ENCODE measurements at places on chromosomes 5 and 9.

- DNase-seq, result peak; percentile 9
Observed at GRCh38 chr9:4298255-4299004, 1.4 kb downstream of the GLIS3 start.

GRCh38 chr5:74766418-74766848, 484 bp downstream of the GFM2 start:
- no peak for DNase-seq

GRCh38 chr5:88691945-88692868, 190.8 kb downstream of the MEF2C start:
- DNase-seq, result no peak

- DNase-seq, result no peak
Observed at GRCh38 chr5:1734271-1734907, 65.2 kb downstream of the MRPL36 start.

GRCh38 chr9:129919841-129920240, 84.6 kb downstream of the USP20 start:
- DNase-seq, result no peak

DNA sequence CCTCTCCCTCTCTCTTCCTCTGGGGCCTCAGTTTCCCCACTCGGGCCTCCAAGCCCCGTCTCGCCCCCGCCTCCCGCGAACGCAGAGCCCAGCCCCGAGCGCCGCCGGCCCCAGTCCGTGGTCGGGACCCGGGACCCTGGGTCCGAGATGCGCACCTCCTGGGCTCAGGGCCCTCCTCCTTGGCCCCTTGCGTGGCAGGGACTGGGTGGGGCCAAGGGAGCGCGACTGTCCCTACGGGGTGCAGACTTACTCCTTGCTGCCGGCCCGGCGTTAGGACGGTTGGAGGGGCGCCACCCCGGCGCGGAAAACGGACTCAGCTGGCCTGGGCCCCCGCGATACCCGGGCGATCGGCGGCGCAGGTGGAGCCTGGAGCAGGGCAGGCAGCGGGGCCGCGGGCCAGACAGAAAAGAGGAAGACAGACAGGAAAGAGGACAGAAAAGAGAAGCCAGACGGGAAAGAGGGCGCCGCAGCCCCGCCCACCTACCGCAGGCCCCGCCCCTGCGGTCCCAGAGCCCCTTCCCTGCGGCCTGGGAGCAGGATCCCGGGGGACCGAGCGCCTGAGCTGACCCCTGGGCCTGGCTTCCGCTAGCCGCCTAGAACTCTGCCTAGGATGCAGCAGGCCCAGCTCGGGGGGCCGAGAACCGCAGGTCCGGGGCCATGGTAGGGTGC, at the start of gene GBGT1:
GBGT1 (minus strand) TSS at position 411 of the 669 bp plus-strand sequence. CDS start 1,502 bp downstream, outside the sequence.
- DNase-seq, result no peak

DNA sequence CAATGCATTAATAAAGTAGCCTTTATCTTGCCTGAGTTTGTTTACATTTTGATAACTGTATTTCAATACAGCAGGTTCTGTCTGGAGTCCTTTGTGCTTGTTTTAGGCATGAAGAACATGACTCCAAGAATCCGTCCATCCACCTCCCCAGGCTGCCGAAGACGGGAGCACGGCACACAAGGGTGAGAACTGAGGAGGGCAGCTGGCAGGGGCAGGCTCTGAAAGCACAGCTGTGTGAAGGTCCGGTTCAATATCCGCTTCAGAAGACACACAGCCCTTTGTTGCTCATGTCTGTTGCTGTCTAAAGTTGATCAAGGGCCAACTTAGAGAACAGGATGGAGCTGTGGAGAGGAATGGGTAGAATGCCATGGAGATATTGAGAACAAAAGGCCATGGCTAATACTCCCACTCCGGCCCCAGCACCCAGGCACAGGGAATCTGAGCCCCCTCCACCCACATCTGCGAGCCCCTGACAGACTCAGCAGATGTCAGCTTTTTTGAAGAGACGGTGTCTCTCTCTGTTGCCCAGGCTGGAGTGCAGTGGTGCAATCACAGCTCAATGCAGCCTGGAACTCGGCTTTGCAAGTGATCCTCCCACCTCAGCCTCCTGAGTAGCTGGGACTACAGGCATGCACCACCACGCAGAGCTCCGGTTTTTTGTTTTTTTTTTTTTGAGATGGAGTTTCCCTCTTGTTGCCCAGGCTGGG, 58.5 kb upstream of the GNE start:
- DNase-seq, result no peak

- DNase-seq, result no peak
Observed at GRCh38 chr5:77397686-77398292, 94.3 kb downstream of the WDR41 start.

DNA sequence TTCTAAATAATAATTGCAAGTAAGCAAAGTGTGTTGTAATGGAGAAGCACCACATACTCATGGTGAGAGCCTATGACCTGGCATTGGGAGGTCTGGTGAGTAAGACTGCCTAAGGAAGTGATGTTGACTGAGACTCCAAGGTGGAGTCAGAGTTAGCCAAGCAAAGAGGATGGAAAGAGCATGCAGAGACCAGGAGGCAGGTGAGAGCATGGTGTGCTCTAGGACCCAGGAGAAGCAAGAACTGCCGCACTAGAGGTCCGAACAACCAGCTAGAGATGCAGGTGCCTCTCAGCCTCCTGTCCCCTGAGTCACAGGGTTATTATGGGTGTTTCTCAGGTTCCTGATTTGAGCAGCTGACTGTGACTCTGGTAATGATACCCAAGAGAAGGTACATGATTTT, 27.3 kb downstream of the ANP32B start:
- no peak for DNase-seq

DNA sequence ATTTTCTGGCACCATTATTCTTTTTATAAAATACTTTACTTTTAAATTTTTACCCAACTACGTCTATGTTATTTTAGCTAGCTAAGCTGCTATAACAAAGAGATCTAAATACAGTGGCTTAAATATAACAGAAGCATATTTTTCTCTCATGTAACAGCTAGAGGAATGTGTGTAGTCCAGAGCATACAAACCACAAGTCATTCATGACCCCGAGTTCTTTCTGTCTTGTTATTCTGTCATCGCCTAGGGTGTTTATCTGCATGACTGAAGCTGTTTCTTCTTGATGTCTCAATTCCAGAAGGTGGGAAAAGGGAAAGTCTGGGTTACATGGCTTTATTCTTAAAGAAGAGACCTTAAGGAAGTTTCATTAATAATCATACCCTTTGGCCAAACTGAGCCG, 136.9 kb upstream of the RFX3 start:
- no peak for DNase-seq

DNA sequence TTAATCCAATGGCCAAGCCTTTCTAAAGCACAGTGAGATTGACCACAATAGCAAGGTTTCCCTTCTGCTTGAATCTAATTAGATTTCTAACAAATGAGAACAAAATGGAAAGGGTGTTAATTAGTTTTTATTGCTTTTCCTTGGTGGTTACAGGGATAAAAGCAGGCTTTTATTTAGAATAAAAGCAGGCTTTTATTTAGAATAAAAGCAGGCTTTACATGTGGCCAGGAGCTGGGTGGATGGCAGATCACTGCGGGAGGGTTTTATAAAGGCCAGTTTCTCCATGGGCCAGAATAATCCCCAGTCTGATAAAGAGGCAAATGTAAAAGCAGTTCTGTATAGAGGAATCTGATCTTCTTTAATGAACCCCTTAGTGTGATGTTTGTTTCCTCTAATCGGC, 470.2 kb downstream of the TMEM232 start:
- DNase-seq, result no peak

- no peak for DNase-seq
Observed at GRCh38 chr5:139158791-139159190, 39.4 kb downstream of the SIL1 start.

- no peak for DNase-seq
Observed at GRCh38 chr9:71985297-71985911, 74.0 kb downstream of the C9orf85 start.

- no peak for DNase-seq
Observed at GRCh38 chr5:68872088-68872839, 221.6 kb upstream of the SLC30A5 start.

DNA sequence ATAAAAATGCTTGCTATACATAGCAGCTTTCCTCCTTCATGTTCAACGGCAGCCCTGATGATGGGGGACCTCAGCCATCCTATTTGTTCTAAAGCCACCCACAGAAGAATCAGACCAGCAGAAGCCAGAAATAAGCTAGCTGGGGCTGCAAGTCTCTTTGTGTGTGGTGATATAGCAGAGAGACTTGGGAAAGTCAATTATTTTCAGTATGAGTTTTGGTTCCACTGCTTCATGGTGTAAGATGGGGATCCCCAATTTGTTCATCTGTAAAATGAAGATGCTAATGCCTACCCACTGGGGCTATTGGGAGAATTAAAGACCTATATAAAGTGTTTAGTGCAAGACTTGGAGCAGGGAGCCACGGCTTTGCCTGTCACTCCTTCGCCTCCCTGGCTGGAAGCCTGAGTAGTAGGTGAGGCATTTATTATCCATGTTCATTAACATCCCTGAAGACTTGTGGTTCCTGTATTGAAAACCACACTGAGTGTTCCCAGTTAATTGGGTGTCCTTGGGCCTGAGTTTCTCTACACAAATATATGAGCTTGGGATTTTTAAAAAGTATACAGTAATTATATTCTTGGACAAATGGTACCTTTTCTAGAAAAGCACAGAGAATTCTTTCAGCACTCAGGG, 210.1 kb upstream of the SLC24A2 start:
- no peak for DNase-seq

DNA sequence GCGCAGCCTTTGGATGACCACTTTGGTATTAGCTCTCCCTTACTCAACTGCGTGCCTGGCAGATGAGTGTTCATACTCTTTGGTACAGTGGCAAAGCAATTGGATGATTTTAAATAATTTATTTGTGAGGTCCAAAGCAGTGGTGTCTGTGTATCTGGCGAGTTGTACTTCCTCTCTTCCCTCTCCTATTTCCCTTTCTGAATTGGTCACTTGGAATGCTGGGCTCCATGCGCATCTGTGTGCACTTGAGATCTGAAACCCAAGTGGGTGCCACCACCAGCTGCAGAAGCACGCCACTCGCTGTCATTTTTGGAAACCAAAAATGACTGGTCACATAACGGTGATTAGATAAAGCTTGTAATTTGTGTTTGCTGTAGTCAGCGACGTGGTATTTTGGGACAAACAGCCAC, 386.0 kb upstream of the KLF4 start:
- no peak for DNase-seq

DNA sequence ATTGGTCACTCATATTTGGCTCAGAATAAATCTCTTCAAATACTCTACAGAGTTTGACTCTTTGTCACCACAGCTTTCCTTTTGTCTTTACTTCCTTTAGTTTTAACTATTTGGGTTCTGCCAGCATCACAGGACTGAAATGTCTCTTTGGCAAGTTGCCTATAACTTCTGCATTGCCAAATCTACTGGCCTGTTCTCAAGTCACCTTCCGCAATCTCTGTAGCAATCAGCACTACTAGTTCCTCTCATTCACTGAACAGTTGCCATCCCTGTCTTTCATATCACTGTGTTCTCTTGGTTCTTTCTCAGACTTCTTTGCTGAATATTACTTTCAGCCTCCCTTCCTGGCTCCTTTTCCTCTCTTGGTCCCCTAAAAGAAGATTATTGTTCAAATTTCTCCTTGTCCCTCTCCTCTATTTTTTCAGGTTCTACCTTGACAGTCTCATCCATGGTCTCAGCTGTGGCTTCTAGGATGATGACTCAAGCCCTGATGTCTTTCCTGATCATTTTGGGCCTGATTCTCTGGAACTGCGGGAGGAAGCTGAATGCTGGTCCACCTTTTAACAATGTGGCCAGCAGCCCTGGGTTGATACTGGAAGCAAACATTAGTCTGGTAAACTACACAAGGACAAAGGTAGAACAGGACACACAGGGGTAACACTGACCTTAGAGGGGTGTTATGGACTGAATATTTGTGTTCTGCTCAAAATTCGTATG, 44.0 kb upstream of the LIFR start:
- DNase-seq, result no peak

GRCh38 chr5:174311531-174312269, 266.2 kb downstream of the NSG2 start:
- DNase-seq, result no peak

GRCh38 chr5:133773247-133774202, 161.2 kb upstream of the FSTL4 start:
- no peak for DNase-seq

GRCh38 chr9:27379311-27380251, 82.6 kb upstream of the EQTN start:
- DNase-seq, result no peak

Measured in NCI-H1694 (cell line).